ENCODE measurements at places on chromosomes 7 and 10. TPM values are rescaled to one million over a fixed set of nuclear protein-coding genes. Genes with fewer than 3 reads are reported as not detected.

DNA sequence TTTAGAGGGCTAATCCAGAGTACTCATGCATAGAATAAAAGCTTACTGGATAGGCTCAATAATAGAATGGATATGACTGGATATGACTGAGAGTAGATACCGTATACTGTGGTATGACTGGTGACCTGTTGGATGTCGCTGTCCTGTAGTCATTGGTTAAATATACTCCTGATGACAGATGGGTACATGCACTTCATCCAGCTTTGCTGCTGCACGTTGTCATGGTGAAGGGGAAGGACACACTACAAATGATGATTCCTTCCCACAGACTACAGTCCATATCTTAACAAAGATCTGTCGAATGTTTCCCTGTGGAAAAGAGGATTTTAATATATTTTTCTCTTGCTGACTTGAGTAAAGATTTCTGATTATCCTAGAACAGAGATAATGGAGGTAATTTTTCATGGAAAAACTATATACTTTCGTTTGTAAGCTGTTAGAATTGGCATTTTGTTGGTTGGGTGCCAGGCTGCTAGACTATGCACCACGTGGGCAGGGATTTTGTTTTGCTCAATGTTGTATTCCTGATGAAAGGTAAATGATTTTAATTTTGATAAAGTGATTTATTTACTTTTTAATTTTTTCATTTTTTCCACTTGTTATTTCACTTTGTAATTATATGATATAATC lies 97.3 kb downstream of the PPP1R9A start:
- no peak overlapping the region for H3K4me3 ChIP-seq
- no peak for DNase-seq
- H3K27ac ChIP-seq, result no peak overlapping the region
- no peaks in the 10 kb centered on the region for H3K36me3 ChIP-seq
- no peaks in the 10 kb centered on the region for H3K4me1 ChIP-seq

- DNase-seq, result no peak
- H3K4me3 ChIP-seq, result no peak overlapping the region
- H3K27me3 ChIP-seq, result no peaks in the 10 kb centered on the region
- H3K27ac ChIP-seq, result no peak overlapping the region
- H3K36me3 ChIP-seq, result no peaks in the 10 kb centered on the region
- no peaks in the 10 kb centered on the region for H3K4me1 ChIP-seq
Observed at GRCh38 chr10:100446130-100446761, 16.6 kb upstream of the WNT8B start.

Gene CCDC172
- total RNA-seq, result not detected

- no peak overlapping the region for H3K27ac ChIP-seq
- peaks cover 11% of the 10 kb centered on the region for H3K4me1 ChIP-seq
- DNase-seq, result no peak
- H3K27me3 ChIP-seq, result no peaks in the 10 kb centered on the region
Observed at GRCh38 chr7:43624156-43624555, 41.2 kb downstream of the STK17A start.

DNA sequence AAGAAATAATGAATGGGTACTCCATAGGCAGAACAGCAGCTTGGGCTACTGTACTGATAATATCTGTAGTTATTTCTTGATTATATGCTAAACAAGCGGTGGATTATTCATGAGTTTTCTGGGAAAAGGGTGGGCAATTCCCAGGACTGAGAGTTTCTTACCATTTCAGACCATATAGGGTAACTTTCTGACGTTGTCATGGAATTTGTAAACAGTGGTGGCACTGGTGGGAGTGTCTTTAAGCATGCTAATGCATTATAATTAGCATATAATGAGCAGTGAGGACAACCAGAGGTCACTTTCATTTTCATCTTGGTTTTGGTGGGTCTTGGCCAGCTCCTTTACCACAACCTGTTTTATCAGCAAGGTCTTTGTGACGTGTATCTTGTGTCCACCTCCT lies 399.7 kb downstream of the CDC14C start:
- no peaks in the 10 kb centered on the region for H3K36me3 ChIP-seq
- H3K4me3 ChIP-seq, result no peak overlapping the region
- no peaks in the 10 kb centered on the region for H3K4me1 ChIP-seq
- DNase-seq, result no peak
- no peaks in the 10 kb centered on the region for H3K27me3 ChIP-seq

Gene NODAL
- total RNA-seq, result 0.30 TPM

Gene HOXA9
- 91.0 TPM for total RNA-seq

DNA sequence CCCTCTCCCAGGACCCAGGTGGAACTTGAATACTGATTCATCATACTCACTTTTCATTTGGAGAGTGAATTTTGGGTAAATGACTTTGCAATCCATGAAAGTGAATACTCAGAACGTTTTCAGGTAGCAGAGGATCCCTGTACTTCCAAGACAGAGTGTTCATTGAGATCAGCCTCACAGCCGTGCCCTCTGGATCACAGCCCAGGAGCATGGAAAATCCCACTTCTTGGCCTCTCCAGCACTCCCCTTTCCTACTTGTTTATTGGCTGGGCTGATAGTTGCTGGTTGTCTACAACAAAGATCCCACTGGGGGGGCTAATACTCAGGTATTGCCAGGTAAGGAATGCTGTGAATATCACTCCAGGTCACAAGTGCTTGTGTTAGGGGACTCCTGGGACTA lies 5.9 kb downstream of the GCK start:
- H3K4me3 ChIP-seq, result no peak overlapping the region
- peaks cover 18% of the 10 kb centered on the region for H3K4me1 ChIP-seq
- no peak for DNase-seq
- no peak overlapping the region for H3K27ac ChIP-seq
- no peaks in the 10 kb centered on the region for H3K36me3 ChIP-seq

Gene TFEC
- total RNA-seq, result 0.12 TPM

DNA sequence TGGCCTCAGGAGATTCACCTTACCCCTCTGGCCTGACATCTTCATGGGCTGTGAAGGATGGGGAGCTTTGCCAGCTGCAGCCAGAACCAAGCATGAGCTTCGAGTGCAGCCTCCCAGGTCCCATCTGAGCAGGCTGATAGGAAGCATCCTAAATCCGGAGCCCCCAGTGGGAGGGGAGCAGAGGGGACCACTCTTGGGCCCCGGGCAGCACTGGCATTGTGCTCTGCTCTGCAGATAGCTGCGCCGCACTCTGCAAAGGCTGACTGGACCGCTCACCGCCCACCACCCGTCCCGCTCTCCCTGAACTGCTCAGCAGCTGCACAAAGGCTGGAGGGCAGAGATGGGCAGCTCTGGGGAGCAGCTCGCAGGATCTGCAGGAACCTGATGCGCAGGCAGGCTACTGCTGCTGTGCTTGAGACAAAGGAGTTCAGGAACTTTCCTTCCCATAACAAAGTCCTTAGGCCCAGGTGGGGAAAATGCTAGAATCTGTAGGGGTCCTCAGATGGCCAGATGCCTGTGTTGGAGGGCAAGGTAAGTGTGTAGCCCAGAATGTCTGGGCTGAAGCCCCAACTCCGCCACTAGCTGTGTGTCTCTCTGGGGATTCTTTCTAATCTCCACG lies 51.8 kb downstream of the ARHGAP22 start:
- no peak for DNase-seq
- no peaks in the 10 kb centered on the region for H3K36me3 ChIP-seq
- H3K27me3 ChIP-seq, result no peaks in the 10 kb centered on the region
- no peaks in the 10 kb centered on the region for H3K4me1 ChIP-seq

Gene CAV1
- total RNA-seq, result 298 TPM

Gene GJD4
- not detected for total RNA-seq

Gene OR13A1
- not detected for total RNA-seq

GRCh38 chr10:61120805-61121204 lies 176.8 kb upstream of the RHOBTB1 start:
- no peak for DNase-seq
- no peaks in the 10 kb centered on the region for H3K36me3 ChIP-seq
- no peak overlapping the region for H3K27ac ChIP-seq
- no peaks in the 10 kb centered on the region for H3K4me1 ChIP-seq

Gene ENO4
- 0.22 TPM for total RNA-seq

DNA sequence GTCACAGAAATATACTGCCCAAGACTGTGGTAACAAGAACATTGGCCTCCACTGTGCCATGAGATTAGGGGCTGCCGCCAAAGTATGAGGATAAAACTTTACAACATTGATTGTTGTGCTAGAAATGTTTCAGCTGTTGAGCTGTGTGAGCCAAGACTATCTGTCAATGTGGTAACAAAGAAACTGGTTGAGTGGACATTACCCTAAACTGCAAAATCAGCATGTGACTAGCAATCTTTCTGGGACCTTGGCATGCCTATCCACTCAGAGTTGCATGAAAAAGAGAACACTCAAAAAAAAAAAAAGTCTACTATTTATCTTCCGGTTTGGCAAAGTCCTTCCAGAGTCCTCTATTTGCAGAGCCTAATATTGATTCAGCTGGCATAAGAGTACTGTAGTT lies 605.6 kb upstream of the CNTNAP2 start:
- no peak overlapping the region for H3K27ac ChIP-seq
- H3K36me3 ChIP-seq, result no peaks in the 10 kb centered on the region
- no peak for DNase-seq
- H3K4me1 ChIP-seq, result no peaks in the 10 kb centered on the region
- no peaks in the 10 kb centered on the region for H3K27me3 ChIP-seq

- no peaks in the 10 kb centered on the region for H3K4me1 ChIP-seq
- no peak overlapping the region for H3K27ac ChIP-seq
- H3K27me3 ChIP-seq, result no peaks in the 10 kb centered on the region
Observed at GRCh38 chr10:117198088-117198487, 799 bp downstream of the KCNK18 start.

Gene TEX36
- 0.25 TPM for total RNA-seq

Gene LBX1
- not detected for total RNA-seq

GRCh38 chr7:19213746-19214145 lies 68.5 kb upstream of the FERD3L start:
- no peaks in the 10 kb centered on the region for H3K27me3 ChIP-seq
- no peak for DNase-seq
- no peak overlapping the region for H3K4me3 ChIP-seq
- H3K4me1 ChIP-seq, result no peaks in the 10 kb centered on the region

DNA sequence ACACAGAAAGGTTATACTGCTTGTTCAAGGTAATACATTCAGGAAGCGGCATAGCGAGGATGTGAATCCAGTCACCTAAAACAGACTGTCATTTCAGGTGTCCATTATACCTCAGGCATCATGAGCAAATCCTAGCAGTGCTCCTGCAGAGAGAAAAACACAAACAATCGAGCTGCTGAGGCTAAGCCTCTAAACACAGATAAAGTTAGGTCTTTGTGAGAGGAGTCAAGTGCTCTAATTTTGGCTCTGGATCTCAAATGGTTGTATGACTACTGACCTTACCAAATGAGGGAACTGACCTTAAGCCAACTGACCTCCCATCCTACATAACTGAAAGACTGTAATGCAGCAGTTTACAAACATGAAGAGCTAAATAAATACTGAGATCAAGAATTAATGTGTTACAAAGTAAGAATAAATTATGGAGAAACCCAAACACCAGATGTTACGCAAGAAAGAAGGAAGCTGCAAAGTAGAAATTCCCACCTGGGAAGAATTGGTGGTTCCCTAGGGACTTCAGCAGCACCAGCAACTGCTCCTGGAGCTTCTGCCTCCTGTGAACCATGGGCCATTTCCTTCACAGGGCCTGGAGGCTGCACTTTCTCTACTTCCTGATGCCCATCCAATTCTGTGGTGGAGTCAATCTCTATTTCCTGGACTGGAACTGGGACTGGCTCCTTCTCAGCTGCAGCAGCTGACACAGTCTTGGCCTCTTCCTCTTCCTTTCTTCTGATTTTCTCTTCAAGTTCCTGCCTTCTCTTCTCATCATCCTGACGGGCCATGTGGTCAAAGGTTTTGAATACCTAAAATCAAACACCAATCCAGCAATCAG lies 5.8 kb downstream of the NUDCD3 start:
- H3K36me3 ChIP-seq, result peaks cover 30% of the 10 kb centered on the region
- H3K4me1 ChIP-seq, result peaks cover 5% of the 10 kb centered on the region
- no peaks in the 10 kb centered on the region for H3K27me3 ChIP-seq
- H3K27ac ChIP-seq, result no peak overlapping the region
- no peak overlapping the region for H3K4me3 ChIP-seq
- no peak for DNase-seq

Gene NUPR2
- not detected for total RNA-seq

GRCh38 chr7:2725178-2726105 lies 37.4 kb downstream of the AMZ1 start:
- peaks cover 11% of the 10 kb centered on the region for H3K4me1 ChIP-seq
- no peaks in the 10 kb centered on the region for H3K36me3 ChIP-seq
- no peak overlapping the region for H3K4me3 ChIP-seq
- no peak for DNase-seq

- H3K27ac ChIP-seq, result no peak overlapping the region
- H3K36me3 ChIP-seq, result no peaks in the 10 kb centered on the region
- no peak overlapping the region for H3K4me3 ChIP-seq
- no peaks in the 10 kb centered on the region for H3K27me3 ChIP-seq
- H3K4me1 ChIP-seq, result peaks cover 5% of the 10 kb centered on the region
- DNase-seq, result no peak
Observed at GRCh38 chr7:140519007-140519399, 39.7 kb upstream of the MKRN1 start.

DNA sequence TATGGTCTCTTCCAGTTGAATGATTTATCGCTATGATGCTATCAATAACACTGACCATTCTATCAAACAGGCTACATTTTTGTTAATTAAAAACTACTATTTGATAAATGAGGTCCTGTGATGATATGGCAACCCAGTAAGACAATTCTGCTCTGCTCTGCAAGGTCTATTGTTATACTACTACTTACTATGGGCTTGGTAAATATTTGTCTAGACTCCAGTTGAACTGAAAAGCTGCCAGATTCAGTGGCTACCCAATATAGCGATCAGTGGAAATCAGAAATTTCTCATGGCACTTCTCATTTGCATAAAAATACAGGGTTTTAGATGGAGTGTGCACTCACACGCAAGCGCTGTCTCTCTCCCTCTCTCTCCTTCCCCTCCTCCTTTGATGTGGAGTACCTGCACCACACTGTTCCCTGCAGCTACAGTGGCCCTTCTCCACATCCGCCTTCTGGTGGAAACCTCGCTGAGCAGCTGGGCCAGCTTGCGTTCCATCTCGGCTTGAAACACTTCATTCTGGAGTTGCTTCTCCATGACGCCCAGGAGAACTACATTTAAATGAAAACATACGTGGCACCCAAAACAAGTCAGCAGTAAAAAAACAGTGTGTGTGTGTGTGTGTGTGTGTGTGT lies 77.9 kb downstream of the KIAA1549 start:
- no peak for DNase-seq
- no peak overlapping the region for H3K4me3 ChIP-seq
- no peak overlapping the region for H3K27ac ChIP-seq
- no peaks in the 10 kb centered on the region for H3K27me3 ChIP-seq

Gene NPY4R
- total RNA-seq, result not detected

DNA sequence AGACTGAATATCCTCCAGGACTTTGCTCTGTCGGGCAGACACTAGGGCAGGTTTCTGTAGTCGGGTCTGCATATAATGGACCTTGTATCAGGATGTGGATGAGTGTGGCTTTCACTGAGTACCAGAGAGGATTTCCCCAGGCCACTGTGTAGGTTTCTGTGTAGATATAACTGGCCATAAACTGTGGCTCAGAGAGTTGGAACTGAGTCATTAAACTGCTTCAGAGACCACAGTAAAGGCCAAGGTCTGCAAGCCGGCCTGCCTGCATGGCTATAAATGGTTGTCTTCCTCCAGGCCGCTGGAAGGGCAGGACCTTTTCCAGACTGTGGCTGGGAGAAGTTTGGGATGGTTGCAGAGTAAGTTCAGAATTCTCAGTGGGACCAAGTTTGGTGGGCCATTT lies 16.9 kb downstream of the ZNF92 start:
- DNase-seq, result no peak
- no peaks in the 10 kb centered on the region for H3K27me3 ChIP-seq
- peaks cover 10% of the 10 kb centered on the region for H3K36me3 ChIP-seq
- no peak overlapping the region for H3K27ac ChIP-seq
- no peaks in the 10 kb centered on the region for H3K4me1 ChIP-seq

Gene ASNS
- 282 TPM for total RNA-seq

Gene HPSE2
- total RNA-seq, result 0.05 TPM

GRCh38 chr10:63413429-63413828 lies 52.3 kb downstream of the JMJD1C start:
- no peaks in the 10 kb centered on the region for H3K27me3 ChIP-seq
- H3K27ac ChIP-seq, result no peak overlapping the region
- no peak for DNase-seq
- H3K4me3 ChIP-seq, result no peak overlapping the region
- H3K36me3 ChIP-seq, result no peaks in the 10 kb centered on the region

Gene PAX2
- total RNA-seq, result 5.0 TPM
